Mesendoderm (in vitro differentiated cells): ENCODE measurements at places on chromosomes 2 and 18.

DNA sequence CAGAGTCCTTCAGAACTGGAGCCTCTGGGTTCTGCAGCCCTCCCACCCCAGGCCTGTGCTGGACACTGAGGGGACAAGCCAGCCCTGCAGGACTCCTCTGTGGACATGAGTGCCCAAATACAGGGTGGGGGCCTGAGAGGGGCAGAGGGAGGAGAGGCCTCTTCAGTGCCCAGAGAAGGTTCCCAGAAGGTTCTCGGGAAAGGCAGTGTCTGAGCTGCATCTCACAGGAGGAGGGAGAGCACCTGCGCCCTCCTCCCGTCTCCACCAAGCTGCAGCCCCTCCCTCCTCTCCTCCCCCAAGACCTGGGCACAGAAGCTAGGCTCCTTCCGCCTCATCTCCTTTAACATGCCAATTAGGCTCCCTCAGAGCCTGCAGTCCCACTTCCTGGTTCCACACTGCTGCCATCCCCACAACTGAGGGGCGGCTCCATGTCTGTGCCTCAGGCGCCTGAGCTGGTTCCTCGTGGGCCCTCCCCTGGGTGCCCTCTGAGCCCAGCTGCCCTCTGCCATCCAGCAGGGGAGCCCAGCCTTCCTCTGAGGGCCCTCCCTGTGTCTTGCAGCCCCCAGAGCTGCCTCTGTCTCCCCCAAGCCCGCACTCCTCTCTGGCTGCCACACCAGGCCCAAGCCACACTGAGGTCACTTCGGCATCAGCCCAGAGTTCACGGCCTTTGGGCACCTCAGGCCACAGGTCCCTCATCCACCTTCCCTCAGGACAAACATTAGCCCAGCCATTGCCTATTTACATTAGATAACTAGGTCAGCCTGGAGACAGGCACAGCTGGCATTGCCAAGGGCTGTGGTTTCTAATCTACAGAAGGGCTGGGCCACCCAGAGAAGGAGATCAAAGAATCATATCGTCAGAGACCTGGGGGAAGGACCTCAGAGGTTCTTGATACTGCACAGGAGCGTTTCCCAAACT, 28.9 kb downstream of the KCNK3 start:
- no peaks in the 10 kb centered on the region for H3K36me3 ChIP-seq
- DNase-seq = no peak
- H3K4me1 ChIP-seq = no peaks in the 10 kb centered on the region
- no peak overlapping the region for H3K27ac ChIP-seq
- no peak overlapping the region for H3K4me3 ChIP-seq

- no peaks in the 10 kb centered on the region for H3K4me1 ChIP-seq
- no peaks in the 10 kb centered on the region for H3K36me3 ChIP-seq
- DNase-seq = no peak
- no peak overlapping the region for H3K4me3 ChIP-seq
- no peaks in the 10 kb centered on the region for H3K27me3 ChIP-seq
Observed at GRCh38 chr2:172962082-172962481, 113.6 kb upstream of the MAP3K20 start.

- H3K27ac ChIP-seq = no peak overlapping the region
- H3K27me3 ChIP-seq = no peaks in the 10 kb centered on the region
- H3K4me1 ChIP-seq = no peaks in the 10 kb centered on the region
Observed at GRCh38 chr2:178233428-178233827, 39.1 kb downstream of the OSBPL6 start.

DNA sequence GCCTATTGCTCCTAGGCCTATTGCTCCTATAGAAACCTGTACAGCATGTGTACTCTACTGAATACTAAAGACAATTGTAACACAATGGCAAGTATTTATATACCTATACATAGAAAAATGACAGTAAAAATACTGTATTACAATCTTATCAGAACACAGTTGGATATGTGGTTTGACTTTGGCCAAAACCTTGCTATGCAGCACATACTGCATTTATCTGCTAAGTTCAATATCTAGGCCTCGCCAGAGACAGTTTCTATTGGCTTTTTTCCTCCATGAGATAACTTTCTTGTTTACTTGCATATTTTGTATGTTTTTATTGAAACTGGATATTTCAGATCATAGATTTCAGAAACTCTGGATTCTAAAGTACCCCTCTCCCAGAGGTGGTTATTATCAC, 19.3 kb upstream of the TMEM87B start:
- no peak for DNase-seq
- H3K27ac ChIP-seq = no peak overlapping the region
- no peaks in the 10 kb centered on the region for H3K36me3 ChIP-seq
- H3K4me1 ChIP-seq = peaks cover 7% of the 10 kb centered on the region

DNA sequence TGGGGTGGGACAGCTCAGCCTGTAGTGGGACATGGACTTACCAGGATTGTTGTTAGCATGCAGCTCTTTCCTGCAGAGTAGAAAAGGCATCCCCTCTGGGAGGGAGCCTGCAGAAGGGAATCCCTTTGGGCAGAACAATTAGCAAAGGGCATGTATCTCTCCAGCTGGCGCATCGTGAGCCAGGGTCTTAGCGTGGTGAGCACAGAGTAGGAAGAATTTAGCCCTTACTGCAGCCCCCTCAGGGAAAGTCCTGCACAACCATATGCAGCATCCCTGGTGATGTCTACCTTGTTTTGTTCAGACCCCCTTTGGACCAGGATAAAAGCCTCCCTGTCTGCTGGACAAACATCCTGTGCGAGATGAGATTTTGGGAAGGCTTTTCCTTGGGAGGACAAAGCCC, 292.1 kb downstream of the SLC4A3 start:
- peaks cover 5% of the 10 kb centered on the region for H3K4me1 ChIP-seq
- no peaks in the 10 kb centered on the region for H3K36me3 ChIP-seq
- no peak overlapping the region for H3K27ac ChIP-seq

GRCh38 chr18:6741232-6741663, 11.7 kb downstream of the ARHGAP28 start:
- peaks cover 7% of the 10 kb centered on the region for H3K4me1 ChIP-seq
- H3K27ac ChIP-seq = peak overlapping the region; percentile 37
- no peak overlapping the region for H3K4me3 ChIP-seq

DNA sequence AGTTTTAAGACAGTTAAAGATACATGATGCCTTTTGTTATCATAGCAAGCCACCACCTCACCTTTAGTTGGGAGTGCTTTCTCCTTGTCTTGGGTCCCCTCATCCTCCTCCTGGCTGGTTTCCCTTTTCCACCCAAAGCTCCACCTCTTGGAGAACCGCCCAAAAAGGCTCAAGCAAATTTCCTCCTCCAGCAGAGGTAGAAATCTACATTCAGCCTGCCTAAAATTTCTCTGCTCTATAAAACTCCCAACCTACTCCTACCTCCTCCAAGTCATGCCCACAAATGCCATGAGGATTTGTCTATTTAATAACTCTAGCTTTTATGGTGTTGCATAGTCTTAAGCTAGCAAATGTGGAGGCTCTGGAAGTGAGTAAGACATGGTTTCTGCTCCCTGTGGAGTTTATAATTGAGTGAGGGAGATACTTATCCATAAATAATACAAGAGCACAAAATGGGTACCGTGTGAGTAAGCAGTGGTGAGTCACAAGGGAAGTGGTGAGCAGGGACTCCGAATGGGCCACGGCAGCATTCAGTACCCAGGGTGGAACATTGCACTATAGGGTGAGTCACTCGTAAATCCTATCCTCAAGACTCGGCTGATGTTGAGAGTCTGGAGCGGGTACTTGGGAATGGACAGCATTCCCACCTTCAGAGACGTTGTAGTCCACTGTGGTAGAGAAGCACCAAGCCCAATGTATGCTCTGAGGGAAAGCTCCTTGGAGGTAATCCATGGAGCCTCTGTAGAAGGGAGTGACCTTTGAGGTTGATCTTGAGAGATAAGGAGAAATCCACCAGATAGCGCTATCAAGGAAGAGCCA, 146.3 kb downstream of the RTN4 start:
- H3K4me3 ChIP-seq = no peak overlapping the region
- no peaks in the 10 kb centered on the region for H3K27me3 ChIP-seq
- peaks cover 1% of the 10 kb centered on the region for H3K4me1 ChIP-seq
- peak; percentile 34 for DNase-seq

GRCh38 chr2:2095360-2096093, 235.5 kb downstream of the MYT1L start:
- no peak overlapping the region for H3K27ac ChIP-seq
- H3K27me3 ChIP-seq = no peaks in the 10 kb centered on the region
- no peaks in the 10 kb centered on the region for H3K36me3 ChIP-seq
- DNase-seq = no peak

DNA sequence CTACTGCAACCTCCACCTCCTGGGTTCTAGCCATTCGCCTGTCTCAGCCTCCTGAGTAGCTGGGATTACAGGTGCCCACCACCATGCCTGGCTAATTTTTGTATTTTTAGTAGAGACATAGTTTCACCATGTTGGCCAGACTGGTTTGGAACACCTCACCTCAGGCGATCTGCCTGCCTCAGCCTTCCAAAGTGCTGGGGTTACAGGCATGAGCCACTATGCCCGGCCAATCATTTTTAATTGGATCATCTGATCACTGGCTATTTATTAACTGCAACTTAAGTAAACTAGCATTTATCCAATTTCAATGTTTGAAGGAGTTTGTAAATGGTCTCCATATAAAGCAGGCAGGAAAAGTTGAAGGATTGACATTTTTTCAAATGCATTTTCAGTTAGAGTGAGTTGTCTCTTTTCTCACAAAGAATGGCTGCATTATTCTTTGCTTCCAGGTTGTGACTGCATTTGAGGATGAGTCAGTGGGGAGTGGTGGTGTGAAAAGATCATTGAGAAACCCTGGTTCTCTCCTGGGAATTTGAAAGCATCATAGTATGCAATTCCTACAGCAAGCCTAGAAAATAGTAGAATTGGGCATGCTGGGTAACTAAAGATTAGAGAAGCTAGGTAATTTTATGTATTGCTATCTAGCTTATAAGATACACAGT, 431.1 kb upstream of the ZEB2 start:
- no peaks in the 10 kb centered on the region for H3K27me3 ChIP-seq
- no peaks in the 10 kb centered on the region for H3K36me3 ChIP-seq
- peak; percentile 70 for DNase-seq
- no peaks in the 10 kb centered on the region for H3K4me1 ChIP-seq

- H3K27me3 ChIP-seq = no peaks in the 10 kb centered on the region
- H3K27ac ChIP-seq = no peak overlapping the region
- no peak overlapping the region for H3K4me3 ChIP-seq
Observed at GRCh38 chr2:149314687-149315086, 15.7 kb upstream of the LYPD6 start.

- no peaks in the 10 kb centered on the region for H3K27me3 ChIP-seq
- H3K27ac ChIP-seq = no peak overlapping the region
- no peaks in the 10 kb centered on the region for H3K36me3 ChIP-seq
- no peak overlapping the region for H3K4me3 ChIP-seq
- DNase-seq = no peak
- H3K4me1 ChIP-seq = peaks cover 2% of the 10 kb centered on the region
Observed at GRCh38 chr2:189516546-189516945, 64.0 kb downstream of the SLC40A1 start.

DNA sequence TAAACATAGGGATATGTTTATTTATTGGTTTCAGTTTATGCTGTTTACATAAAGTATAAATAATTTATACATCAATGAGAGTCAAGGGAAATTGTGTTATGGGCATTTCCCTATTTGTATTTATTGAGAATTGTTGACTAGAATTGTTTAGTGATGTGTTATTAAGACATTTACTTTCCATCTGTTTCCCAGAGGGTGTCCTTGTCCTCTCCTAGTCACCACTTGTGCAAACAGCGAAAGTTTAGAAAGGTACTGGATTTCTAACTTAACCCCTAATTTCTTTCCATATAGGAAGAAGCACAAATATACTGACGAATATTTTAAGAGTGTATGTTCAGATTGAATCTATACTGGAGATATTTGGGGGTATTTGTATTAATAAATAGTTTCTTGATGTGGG, 6.7 kb downstream of the UBE2E3 start:
- no peak overlapping the region for H3K27ac ChIP-seq
- H3K4me1 ChIP-seq = no peaks in the 10 kb centered on the region

DNA sequence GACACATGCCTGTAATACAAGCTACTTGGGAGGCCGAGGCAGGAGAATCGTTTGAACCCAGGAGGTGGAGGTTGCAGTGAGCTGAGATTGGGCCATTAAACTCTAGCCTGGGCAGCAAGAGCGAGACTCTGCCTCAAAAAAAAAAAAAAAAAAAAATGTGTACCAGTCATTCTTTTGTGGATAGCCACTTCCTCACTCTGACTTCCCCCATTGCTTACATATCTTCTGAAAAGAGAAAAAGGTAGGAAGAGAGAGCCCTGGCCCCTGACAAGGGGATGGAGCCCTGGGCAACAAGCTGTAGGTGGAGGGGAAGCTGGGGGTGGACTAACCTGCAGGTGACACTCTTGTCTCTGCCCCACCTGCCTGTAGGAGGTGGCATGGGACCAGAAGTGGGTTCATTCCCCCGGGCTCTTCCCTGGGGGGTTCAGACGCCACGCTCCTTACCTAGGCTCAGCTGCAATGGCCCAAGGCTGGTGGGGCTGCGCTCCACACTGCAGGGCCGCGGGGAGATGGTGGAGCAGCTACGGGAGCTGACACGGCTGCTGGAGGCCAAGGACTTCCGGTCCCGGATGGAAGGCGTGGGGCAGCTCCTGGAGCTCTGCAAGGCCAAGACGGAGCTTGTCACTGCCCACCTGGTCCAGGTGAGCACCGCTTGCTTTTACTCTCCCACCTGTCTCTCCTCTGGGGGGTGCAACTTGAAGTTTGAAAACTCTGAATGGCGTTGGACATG, 39.1 kb downstream of the PCARE start:
- peaks cover 2% of the 10 kb centered on the region for H3K4me1 ChIP-seq
- H3K27ac ChIP-seq = no peak overlapping the region
- DNase-seq = no peak
- H3K36me3 ChIP-seq = no peaks in the 10 kb centered on the region
- H3K4me3 ChIP-seq = no peak overlapping the region

DNA sequence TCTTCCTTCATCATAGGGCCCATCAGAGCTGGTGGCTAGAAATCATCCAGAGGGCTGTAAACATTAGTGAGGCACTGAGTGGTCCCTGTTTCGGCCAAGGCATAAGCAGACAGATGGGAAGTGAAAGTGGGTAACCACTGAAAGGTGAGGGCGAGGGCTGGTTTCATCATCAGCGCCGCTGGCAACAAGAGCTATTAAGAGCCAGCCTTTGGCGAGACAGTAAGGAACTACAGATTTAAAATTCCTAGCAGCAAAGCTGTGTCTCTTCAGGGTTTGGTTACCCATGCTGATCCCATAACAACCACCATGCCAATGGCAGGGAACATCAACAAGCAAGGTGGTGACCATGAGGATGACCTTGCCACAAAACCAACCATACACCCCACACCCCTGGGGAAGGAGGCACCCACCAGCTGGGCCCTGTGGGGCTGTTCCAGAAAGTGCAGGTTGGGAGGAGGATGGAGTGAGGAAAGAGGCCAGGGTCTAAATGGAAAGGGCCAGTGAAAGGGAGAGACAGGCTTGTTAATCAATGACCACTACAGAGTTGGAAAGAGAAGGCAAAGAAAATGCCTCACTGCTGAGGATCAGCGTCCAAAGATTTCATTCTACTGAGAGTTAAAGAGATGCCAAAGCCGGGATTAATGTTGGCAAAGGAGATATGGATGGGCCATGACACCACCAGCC, 9.0 kb upstream of the SLC20A1 start:
- no peaks in the 10 kb centered on the region for H3K27me3 ChIP-seq
- no peak overlapping the region for H3K27ac ChIP-seq
- H3K4me1 ChIP-seq = peaks cover under 1% of the 10 kb centered on the region
- H3K36me3 ChIP-seq = no peaks in the 10 kb centered on the region
